ENCODE measurements at places on chromosomes 5 and 9.

DNA sequence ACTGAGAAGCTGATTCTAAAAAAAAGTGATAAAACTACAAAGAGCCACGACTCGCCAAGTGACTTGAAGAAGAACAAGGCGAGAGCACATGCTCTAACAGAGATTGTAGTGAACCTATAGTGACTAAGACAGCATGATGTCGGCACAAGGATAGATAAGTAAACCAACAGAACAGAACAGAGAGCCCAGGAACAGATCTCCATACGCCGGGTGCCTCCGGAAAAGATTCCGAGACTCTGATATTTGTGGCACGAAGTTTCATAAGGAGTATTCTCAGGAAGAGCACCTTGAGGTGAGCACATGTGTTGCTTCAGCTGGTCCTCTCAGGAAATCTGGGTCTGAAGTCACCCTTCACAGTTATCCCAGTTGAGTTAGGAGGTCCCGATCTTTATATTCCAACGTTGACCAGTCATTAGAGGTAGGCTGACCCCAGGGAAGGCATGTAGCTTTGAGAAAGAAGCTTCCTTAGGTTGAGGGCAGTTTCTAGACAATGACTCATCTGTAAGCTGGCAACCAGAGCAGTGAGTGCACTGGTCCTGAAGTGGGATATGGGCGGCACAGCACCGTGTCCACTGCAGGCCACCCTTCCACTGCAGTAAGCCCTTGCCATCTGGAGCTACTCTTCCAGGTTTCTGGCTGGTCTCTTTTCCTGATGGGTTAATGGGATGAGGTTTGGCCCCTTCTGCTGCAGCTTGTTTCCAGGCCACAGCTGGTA is 13.6 kb upstream of the CLK4 start:
- no peak for DNase-seq

- no peak for DNase-seq
Observed at GRCh38 chr9:136389396-136389795, 10.6 kb downstream of the SNAPC4 start.

- no peak for DNase-seq
Observed at GRCh38 chr9:137984005-137984404, 106.4 kb downstream of the CACNA1B start.

DNA sequence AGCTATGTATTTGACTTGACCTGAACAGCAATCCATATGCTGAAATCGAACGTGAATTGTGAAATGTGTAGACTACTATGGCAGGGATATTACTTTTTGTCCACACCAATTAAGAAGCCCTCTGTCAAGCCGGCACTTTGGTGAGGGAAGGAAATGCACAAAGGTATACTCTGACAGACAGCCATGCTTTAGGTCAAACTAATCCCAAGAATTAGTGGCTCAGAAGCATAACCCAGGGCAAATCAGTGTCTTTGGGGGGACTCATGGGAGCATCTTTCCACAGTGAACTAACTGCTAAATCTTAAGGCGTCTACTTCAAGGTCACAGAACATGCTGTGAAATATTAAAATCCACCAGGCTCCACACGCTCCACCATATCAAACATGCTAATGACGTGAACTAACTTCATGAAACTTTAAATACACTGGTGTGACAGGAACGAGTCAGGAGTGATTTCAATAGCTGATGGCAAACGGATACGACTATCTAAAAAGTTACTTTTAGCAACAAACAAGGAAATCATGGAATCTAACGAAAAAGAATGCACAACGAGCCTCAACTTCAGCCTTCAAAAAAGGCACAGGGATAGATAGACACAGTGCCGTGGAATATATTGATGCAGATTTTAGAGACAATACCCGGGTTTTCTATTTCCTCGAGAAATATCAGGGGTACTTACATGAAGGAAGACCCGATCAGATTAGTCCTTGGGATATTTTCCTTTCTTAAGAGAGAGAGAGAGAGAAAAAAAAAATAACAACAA is 527 bp downstream of the MEF2C start:
- DNase-seq: no peak

DNA sequence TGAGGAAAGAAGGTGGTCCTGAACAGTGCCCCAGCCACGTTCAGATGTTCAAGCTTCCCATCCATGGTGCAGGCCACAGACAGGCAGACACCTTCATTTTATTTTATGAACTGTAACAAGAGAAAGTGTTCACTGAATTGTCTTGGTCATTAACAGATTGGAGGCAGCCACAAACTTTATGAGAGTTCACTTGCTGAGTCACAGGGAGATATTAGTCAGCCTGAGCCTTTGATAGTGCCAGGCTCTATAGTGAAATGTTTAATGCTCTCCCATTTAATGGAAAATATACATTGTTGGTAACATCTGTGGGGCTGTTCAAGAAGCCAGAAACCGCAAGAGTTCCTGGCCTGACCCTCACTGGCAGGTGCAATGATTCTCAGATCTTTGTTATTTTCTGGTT is 237.0 kb downstream of the TENT4A start:
- DNase-seq: no peak

DNA sequence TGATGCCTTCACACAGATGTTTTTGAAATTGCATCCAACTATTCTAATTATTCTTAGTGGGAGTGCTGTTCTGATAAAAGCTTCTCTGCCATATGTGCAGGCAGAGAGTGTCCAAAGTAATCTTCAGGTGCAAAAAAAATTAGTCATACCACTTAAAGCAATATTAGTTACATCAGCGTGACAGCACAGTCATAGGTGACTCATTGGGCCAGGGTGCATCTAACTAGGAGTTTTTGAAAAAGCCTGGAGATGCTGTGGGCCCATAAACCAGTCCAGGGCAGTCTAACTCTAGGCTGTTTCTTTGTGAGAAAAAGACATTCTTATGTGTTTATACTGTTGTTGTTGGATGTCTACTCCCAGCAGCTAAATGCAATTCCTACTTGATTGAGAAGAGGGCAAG is 33.0 kb upstream of the C6 start:
- DNase-seq: peak; percentile 2

- no peak for DNase-seq
Observed at GRCh38 chr5:38921174-38921573, 75.4 kb downstream of the OSMR start.

- DNase-seq: no peak
Observed at GRCh38 chr9:134212809-134213507, 48.6 kb upstream of the RNU6ATAC start.

DNA sequence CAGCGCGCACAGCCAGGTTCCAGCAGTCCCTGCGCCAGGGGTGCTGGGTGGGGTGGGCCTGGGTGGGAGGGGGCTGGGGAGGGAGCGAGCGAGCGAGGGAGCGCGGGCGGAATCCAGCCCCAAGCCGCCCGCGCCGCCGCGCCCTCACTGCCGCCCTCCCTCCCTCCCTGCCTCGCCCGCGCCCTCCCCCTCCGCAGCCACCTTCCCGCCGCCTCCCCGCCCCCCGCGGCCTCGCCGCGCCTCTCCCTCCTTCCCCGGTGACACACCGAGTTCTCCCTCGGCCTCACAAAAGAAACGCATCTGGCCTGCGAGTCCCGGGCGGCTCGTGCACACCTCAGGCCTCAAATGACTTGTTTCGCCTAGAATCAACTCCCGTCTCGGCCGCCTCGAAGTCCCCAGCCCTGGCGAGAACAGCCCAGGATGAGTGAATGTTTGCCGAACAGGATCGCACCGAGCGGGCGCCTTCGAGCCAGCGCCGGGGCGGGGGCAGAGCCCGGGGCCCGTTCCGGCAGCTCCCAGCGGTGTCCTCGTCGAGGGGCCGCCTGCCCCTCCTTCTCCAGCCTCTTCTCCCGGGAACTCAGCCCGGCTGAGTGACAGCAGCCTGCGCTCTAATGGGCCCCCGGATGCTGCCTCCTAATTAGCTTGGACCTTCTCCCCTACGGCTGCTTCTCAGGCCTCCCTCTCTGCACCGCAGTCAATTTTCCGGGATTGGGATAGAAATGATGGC is 371 bp upstream of the PITX1 start:
- DNase-seq: peak; percentile 81

- DNase-seq: peak; percentile 46
Observed at GRCh38 chr9:128550770-128551656, 1.4 kb upstream of the SPTAN1 start.

DNA sequence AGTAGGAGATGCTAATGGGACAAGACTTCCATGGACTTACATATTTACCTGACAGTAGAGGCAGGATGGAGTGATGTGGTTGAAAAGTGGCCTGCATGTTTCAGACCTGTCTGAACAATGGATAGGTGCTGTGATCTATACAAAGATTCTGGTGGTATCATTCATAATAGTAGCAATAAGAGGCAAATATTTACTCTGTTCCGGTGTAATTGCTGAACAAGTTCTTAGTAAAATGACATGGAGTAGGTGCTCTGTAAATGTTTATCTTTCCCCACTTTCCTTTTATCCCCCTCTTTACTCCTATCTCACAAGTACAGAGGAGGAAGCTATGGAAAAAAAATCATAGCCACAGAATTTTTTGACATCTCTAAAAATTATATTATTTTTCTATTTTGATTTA is 159.0 kb upstream of the SLC12A2 start:
- no peak for DNase-seq

- no peak for DNase-seq
Observed at GRCh38 chr5:170278611-170279458, 18.7 kb downstream of the LCP2 start.

DNA sequence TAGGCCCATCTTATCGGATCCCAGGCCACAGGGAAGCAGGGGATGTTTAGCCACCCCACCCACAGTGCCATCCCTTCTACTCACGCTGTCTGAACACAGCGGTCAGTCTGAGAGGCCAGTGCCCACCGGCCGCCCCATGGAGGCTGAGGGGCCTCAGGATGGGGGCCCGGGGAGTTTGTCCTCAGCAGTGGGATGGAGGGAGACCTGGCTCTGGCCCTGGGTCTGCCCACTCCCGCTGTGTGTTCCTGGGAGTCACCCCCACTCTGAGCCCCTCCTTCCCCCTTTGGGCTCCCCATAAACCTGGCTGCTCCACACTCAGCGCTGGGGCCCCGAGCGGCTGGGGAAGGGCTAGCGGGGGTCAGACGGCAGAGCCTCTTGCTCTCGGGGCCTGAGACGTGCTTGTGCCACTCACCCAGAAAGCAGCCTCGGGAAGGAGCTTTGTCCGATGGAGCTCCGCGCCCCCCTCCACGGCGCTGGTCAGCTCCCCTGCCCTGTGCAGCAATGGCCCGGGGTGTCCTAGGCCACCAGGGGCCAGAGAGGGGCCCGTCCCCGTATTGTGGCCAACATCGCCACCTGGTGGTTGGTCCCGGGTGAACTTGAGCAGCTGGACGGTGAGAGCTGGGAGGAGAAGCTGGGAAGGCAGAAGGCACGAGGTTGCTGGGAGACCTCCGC is 10.9 kb upstream of the LAMC3 start:
- peak; percentile 65 for DNase-seq

- DNase-seq: no peak
Observed at GRCh38 chr9:101229606-101230005, 155.2 kb downstream of the BAAT start.

GRCh38 chr9:31166516-31166915 is 1217.9 kb upstream of the ACO1 start:
- no peak for DNase-seq

GRCh38 chr5:157335534-157336422 is 69.9 kb downstream of the CYFIP2 start:
- DNase-seq: peak; percentile 53

DNA sequence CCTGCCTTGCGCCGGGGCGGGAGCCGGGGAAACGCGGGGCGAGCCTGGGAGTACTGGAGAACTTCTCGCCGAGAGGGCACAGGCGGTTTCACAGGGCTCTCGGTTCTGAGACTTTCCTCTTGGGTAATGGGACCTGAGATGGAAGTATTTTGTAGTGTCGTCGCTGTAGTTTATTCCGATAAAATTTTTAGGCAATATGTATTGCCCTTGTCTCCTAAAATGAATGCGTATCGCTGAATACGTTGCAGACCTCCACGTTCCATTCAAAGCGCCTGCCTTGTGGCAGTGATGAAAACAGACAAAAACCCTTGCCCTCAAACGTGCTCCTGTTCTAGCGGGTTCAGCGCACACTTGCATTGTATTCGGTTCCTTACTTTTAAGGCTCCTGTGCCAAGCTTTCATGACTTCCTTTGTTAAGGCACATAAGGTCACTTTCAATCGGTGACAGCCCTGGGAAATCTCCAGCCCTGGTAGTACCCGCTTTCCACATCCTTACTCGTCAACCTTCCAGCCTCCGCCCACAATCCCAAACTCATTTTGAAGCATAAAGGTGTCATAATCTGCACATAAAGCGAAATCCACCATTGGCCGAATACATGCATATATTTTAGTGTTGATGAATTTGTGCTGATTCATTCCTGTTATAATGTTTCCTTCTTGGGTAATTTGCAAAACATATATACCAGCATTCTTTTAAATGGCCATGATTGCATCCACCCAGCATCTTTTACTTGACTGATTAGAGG is 694 bp downstream of the RMI1 start:
- DNase-seq: peak; percentile 61

DNA sequence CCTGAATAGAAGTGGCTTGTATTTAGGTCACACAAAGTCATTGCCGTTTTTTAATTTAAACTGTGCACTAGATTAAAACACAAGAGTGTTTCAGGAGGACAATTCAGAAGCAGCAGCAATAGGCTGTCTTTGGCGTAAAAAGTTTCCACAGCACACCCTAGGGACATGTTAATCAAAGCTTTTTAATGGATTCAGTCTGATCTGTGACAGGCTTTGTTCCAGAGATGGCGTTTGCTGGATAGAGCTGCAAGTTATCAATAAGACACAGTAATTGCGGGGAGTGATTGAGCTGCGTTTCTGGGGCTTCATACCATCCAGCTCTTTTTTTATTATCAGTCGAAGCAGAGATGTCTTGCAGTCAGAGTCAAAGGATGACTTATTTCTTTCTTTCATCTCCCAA is 300.3 kb downstream of the ZNF608 start:
- DNase-seq: no peak

DNA sequence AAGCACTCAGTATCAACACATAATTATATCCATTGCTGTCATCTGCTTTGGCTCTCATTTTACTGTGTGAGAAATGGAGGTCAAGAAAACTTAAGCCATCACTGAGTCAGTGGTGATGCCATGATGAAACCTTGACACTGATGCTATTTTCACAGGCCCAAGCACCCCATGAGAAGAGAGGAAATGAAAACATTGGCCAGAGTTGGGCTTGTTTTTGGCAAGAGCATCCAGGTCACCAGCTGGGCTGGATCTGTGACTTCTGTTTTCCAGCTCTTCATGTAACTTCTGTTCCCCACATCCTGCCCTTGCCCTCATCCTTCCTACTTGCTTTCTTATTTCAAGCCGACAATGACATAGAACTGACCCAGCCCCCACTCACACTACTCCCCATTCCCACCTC is 10.0 kb downstream of the LCP2 start:
- no peak for DNase-seq

GRCh38 chr9:68644831-68645230 is 60.2 kb upstream of the PIP5K1B start:
- DNase-seq: no peak

- peak; percentile 59 for DNase-seq
Observed at GRCh38 chr5:81782811-81783210, 31.9 kb upstream of the SSBP2 start.

DNA sequence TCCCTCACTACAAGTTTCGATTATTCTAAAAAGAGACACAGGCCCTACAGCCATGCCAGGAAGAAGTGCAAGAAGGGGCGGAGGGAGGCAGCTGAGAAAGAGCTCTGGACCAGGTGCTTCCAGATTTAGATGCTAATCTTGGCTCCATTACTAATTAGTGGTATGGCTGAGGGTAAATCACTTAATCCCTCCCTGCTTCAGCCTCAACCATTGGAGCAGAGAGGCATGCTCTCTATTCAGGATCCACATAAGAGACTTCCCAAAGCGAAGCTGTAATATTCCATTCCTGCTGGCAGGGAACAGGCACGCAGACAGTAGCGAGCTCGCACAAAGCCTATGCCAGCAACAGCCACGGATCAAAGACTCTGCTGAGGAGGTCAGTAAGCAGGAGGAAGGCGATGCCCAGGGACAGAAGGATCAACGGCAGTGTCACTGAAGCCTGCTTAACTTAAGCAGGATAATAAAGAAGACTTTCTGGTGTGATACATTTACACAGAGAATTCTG is 24.2 kb downstream of the LIFR start:
- no peak for DNase-seq
